Activated CD8-positive, alpha-beta T cell treated with anti-CD3 and anti-CD28 coated beads for 36 hours (primary cell): ENCODE measurements at places on chromosomes 11 and 22. TPM values are rescaled to one million over a fixed set of nuclear protein-coding genes. Genes with fewer than 3 reads are reported as not detected.

- no peaks in the 10 kb centered on the region for H3K36me3 ChIP-seq
- no peaks in the 10 kb centered on the region for H3K4me1 ChIP-seq
Observed at GRCh38 chr11:79896258-79896657, 455.4 kb upstream of the TENM4 start.

The MYOD1 gene
- total RNA-seq: not detected

The MYRF gene
- total RNA-seq: 0.97 TPM

GRCh38 chr11:106917973-106918372 lies 100.3 kb downstream of the GUCY1A2 start:
- H3K27me3 ChIP-seq: no peaks in the 10 kb centered on the region
- H3K4me1 ChIP-seq: no peaks in the 10 kb centered on the region
- no peak overlapping the region for H3K27ac ChIP-seq
- H3K4me3 ChIP-seq: no peak overlapping the region
- DNase-seq: peak; percentile 1

DNA sequence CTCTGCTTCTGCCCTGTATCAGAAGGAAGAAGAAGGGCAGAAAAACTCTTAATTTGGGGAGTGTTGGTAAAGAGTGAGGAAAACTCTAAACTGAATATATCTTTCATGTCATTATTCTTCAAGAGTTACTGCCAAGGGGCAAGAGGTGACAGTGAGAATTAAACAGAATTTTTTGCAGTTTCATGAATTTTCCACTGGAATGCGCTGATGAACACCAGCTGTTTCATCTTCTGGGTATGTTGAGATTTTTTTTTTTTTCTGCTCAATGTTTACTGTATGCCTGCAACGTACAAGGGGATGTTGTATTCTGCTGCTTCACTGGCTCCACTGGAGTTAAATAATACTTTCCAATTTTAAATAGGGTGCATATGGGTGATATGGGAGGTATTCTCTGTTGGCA lies 117.8 kb downstream of the FAM76B start:
- H3K27ac ChIP-seq: no peak overlapping the region
- no peaks in the 10 kb centered on the region for H3K27me3 ChIP-seq
- H3K4me1 ChIP-seq: peaks cover 30% of the 10 kb centered on the region
- no peaks in the 10 kb centered on the region for H3K36me3 ChIP-seq

The IGF2 gene
- total RNA-seq: 8.2 TPM

The PRR33 gene
- total RNA-seq: 0.16 TPM

DNA sequence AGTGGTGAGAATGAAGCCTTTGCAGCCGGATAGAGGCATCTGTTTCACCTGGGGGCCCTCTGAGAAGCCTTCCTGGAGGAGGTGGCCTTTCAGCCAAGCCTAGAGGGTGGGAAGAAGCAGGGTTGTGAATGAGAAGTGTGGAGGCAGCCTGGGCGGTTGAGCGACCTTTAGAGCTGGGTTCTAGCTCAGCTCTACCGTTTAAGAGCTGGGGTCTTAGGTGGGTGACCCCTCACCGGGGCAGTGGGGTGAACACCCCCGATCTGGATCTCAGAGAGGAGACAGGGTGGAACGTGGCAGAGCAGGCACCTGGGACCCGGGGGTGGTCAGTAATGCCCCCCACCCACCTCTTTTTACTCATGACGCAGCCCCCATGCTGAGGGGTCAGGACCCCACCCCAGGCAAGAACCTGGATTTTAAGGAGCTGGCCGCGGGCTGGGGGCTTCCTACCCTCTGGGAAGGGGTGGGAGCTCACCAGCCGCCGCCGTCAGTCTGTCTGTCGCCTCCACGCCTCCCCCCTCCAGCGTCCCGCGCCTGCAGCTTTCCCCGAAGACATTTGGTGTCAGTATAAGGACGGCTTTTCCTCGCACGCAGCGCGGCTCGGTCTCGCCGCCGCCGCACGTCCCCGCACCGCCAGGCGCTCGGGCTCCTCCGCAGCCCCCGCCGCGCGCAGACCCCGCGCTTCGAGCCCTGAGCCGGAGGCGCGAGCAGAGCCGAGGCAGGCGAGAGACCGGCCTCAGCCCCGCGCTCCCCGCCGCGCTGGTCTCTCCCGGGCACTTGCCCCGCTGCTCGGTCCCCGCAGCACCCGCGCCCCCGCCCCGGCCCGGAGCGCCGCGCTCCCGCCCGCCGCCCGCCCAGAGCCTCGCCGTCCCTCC lies 13.3 kb upstream of the CACNA1I start:
- H3K4me1 ChIP-seq: peaks cover 2% of the 10 kb centered on the region
- H3K4me3 ChIP-seq: peak overlapping the region; percentile 14
- H3K36me3 ChIP-seq: no peaks in the 10 kb centered on the region
- H3K27ac ChIP-seq: no peak overlapping the region
- peaks cover 28% of the 10 kb centered on the region for H3K27me3 ChIP-seq

The TTC9C gene
- 37.9 TPM for total RNA-seq

The TRIM64 gene
- total RNA-seq: not detected

GRCh38 chr11:92750794-92751193 lies 218.7 kb upstream of the MTNR1B start:
- no peak overlapping the region for H3K4me3 ChIP-seq
- H3K36me3 ChIP-seq: no peaks in the 10 kb centered on the region
- no peaks in the 10 kb centered on the region for H3K27me3 ChIP-seq
- H3K4me1 ChIP-seq: no peaks in the 10 kb centered on the region

DNA sequence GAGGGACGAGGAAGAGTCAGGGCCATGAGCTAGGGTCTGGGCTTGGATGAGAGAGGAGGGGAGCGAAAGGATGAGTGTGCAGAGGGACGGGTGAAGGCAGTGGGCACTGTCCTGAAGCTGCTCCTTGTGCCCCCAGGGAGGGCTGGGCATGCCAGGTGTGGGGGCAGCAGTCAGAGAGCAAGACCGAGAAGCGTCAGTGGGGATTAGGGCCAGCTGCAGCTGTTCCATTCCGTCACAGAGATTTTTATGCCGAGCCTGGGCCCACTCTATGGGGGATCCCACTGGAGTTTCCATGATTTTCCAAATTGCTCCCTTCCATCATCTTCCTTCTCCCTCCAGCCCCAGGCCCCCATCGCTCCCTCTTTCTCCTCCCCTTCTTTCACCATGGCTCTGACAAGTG lies 93.2 kb downstream of the NECTIN1 start:
- DNase-seq: no peak
- no peaks in the 10 kb centered on the region for H3K4me1 ChIP-seq
- H3K27ac ChIP-seq: no peak overlapping the region

GRCh38 chr11:35949242-35949641 lies 5.4 kb downstream of the LDLRAD3 start:
- H3K27ac ChIP-seq: no peak overlapping the region
- H3K4me3 ChIP-seq: no peak overlapping the region
- H3K36me3 ChIP-seq: no peaks in the 10 kb centered on the region
- peaks cover 35% of the 10 kb centered on the region for H3K27me3 ChIP-seq

The LRRC32 gene
- 23.2 TPM for total RNA-seq

DNA sequence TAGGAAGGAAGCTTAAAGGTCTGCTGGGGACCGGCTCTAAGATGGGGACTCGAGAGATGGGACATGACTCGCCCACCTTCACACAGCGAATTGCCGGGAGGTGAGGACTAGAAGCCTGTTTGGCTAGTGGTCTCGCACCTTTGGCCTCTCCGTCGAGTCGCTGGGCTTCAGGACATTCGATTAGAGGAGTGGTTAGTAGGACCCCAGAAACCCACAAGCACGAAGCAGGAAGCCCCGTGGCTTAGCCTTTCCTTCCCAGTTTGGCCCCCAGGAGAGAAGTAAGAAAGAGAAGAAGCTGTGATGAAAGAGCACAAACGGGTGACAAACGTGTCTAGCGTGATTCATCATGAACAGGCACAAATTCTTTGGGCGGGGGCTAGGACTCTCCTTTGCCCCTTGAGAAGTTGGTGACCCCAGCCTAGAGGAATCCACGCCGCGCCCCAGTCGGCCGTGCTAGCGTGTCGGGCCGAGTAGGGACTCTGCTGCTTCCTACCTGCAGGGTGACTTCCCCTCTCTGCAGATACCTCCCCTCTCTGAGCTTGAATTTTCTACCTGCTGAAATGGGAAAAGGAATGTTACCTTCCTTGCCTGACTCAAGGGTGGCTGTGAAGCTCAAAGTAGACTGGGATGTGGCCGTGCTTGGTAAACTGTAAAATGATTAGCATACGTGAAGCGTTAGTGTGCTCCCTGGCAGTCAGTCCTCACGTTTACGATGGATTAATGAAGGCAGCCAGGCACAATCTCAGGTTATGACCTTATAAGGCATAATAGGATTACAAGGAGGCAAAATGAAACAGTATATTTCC lies 1.1 kb upstream of the ADM start:
- H3K27me3 ChIP-seq: peaks cover 38% of the 10 kb centered on the region
- H3K4me3 ChIP-seq: peak overlapping the region; percentile 89
- peak overlapping the region; percentile 55 for H3K27ac ChIP-seq
- peak; percentile 59 for DNase-seq
- H3K36me3 ChIP-seq: peaks cover 21% of the 10 kb centered on the region

- H3K27me3 ChIP-seq: no peaks in the 10 kb centered on the region
- H3K4me1 ChIP-seq: no peaks in the 10 kb centered on the region
- H3K4me3 ChIP-seq: no peak overlapping the region
Observed at GRCh38 chr11:29507376-29507775, 509.5 kb downstream of the KCNA4 start.

- no peaks in the 10 kb centered on the region for H3K27me3 ChIP-seq
- H3K4me1 ChIP-seq: peaks cover 7% of the 10 kb centered on the region
- H3K4me3 ChIP-seq: no peak overlapping the region
- H3K27ac ChIP-seq: no peak overlapping the region
Observed at GRCh38 chr11:32172848-32173834, 82.3 kb downstream of the RCN1 start.

DNA sequence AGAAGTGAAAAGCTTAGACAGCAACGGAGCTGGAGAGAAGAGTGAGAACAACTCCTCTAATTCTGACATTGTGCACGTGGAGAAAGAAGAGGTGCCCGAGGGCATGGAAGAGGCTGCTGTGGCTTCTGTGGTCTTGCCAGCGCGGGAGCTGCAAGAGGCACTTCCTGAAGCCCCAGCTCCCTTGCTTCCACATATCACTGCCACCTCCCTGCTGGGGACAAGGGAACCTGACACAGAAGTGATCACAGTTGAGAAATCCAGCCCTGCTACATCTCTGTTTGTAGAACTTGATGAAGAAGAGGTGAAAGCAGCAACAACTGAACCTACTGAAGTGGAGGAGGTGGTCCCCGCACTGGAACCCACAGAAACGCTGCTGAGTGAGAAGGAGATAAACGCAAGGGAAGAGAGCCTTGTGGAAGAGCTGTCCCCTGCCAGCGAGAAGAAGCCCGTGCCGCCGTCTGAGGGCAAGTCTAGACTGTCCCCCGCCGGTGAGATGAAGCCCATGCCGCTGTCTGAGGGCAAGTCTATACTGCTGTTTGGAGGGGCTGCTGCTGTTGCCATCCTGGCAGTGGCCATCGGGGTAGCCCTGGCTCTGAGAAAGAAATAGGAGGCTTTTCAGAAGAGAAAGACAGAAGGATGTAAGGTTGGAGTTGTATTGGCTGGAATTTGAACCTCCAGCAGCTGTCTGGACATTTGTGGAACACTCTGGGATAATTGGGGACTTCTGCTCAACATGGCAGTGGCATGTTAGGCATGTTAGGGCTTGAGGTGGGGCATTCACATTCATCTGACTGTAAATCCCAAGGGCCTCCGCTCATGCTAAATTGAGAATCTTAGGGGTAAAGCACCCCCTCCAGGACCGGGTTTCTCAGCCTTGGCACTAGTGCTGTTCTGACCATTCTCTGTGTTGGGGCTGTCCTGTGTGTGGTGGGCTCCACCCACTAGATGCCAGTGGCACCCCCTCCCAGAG lies 47.1 kb downstream of the BID start:
- peak overlapping the region; percentile 77 for H3K27ac ChIP-seq
- no peak overlapping the region for H3K4me3 ChIP-seq
- peaks cover 17% of the 10 kb centered on the region for H3K36me3 ChIP-seq
- H3K4me1 ChIP-seq: peaks cover 13% of the 10 kb centered on the region
- no peaks in the 10 kb centered on the region for H3K27me3 ChIP-seq

DNA sequence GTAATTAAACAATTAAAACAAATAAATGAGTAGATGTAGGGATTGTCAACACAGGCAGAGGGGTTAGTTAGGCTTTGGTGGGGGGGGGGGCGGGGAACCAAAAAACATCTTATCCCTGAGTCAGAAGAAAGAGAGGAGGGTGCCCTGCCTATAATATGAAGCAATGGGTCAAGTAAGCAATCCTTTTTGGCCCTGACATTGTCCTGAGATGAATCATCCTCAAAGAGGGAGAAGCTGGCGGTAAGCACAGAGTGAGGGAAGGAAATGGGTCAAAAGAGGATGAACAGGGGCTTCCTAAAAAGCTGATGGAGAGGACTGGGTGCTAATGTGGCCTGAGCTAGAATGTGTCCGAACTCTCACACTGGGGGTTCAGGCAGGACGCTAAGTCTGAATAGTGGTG lies 4.7 kb downstream of the OLFML1 start:
- H3K4me3 ChIP-seq: no peak overlapping the region
- no peaks in the 10 kb centered on the region for H3K36me3 ChIP-seq
- H3K27me3 ChIP-seq: no peaks in the 10 kb centered on the region
- H3K27ac ChIP-seq: no peak overlapping the region

The FAM180B gene
- not detected for total RNA-seq

DNA sequence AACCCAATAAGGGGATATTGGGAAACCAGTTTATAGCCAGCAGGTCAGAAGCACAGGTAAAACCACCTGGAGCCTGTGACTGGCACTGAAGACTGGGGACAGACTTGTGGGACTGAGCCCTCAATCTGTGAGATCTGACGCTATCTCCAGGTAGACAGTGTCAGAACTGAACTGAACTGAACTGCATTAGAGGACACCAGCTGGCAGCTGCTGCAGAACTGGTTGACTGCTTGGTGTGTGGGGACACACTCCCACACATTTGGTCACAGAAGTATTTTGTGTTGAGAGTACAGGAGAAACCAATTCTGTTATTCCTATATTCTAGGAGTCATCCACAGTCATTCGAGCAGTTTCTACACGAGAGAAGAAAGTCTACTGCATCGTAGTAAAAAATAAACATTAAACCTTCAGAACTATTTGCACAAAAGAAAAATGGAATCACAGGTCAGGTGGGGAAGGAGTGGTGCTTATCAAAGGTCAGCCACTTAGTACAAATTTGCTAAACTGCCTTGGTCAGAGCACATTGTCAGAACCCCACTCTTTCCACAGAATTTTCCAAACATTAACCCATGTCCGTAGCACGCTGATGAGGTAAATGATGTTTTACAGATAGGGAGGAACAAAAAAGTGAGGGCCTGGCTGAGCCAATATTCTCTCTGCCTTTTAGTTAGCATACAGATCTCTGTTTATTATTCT lies 77.2 kb downstream of the SIK3 start:
- H3K36me3 ChIP-seq: peaks cover 1% of the 10 kb centered on the region
- no peaks in the 10 kb centered on the region for H3K27me3 ChIP-seq
- peaks cover 72% of the 10 kb centered on the region for H3K4me1 ChIP-seq
- DNase-seq: peak; percentile 37

- no peak for DNase-seq
- H3K27me3 ChIP-seq: no peaks in the 10 kb centered on the region
- H3K4me3 ChIP-seq: no peak overlapping the region
- no peaks in the 10 kb centered on the region for H3K36me3 ChIP-seq
- no peaks in the 10 kb centered on the region for H3K4me1 ChIP-seq
- H3K27ac ChIP-seq: no peak overlapping the region
Observed at GRCh38 chr11:122645847-122646246, 9.7 kb upstream of the UBASH3B start.

The KDM2A gene
- total RNA-seq: 88.1 TPM

DNA sequence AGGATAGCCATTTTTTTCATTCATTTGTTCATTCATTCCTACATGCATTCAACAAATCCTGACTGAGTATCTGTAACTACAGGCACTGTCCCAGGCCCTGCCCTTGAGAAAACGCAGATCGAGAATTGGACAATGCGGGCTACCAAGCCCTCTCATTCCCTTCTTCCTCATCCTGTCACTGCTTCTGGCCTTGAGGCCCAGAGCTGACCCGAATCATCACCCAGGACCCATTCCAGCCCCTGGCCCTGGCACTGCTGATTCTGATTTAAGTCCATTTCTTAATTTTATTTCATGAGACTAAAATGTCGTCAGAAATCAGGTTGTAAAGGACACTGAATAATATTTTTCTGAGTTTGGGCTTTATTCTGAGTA lies 24.3 kb downstream of the COMMD9 start:
- H3K4me3 ChIP-seq: no peak overlapping the region
- peaks cover 6% of the 10 kb centered on the region for H3K27me3 ChIP-seq
- no peak overlapping the region for H3K27ac ChIP-seq
- H3K4me1 ChIP-seq: no peaks in the 10 kb centered on the region
- DNase-seq: no peak
